ENCODE measurements at places on chromosomes 4 and X.

GRCh38 chr4:139887376-139887802 lies 221.8 kb downstream of the MGST2 start:
- DNase-seq = no peak

DNA sequence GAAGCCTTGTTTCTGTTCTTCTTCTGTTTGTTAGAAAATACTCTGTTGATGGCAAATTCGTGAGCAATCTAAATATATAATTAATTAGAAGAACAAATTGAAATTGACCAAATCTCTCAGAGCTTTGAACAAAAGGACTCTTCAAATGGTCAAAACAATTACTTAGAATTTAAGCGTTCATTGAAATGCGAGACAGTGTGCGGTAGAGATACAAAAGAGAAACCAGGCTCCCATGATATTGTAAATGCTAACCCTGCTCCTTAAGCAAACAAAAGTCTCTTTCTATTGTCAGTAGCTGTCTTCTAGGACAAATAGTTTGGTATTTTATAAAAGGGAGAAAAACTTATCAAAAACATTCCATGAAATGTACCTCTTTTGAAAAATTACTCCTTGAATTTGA lies 453.4 kb upstream of the MAGEB2 start:
- no peak for DNase-seq

- no peak for DNase-seq
These were observed 3.7 kb upstream of the GUF1 start for GRCh38 chr4:44674471-44674870.

- DNase-seq = no peak
These were observed 23.4 kb upstream of the MMRN1 start for GRCh38 chr4:89871211-89871610.

DNA sequence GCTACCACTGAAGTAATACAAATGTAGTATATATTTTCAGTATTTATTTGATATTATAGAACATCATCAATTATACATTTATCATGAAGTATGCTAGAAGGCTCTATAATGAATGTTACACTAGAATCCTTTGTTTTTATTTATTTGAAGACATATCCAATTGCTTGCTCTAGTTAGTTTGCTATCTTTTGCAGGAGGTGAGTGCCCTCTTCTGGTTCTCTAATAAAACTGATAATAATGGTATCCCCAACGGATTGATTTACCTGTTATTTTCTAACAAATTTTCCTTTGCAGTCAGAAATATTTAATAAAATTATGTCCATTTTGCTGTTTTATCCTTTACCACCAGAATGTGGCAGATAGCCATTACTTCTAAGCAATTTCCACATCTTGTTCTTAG lies 274.3 kb upstream of the TACR3 start:
- DNase-seq = no peak

DNA sequence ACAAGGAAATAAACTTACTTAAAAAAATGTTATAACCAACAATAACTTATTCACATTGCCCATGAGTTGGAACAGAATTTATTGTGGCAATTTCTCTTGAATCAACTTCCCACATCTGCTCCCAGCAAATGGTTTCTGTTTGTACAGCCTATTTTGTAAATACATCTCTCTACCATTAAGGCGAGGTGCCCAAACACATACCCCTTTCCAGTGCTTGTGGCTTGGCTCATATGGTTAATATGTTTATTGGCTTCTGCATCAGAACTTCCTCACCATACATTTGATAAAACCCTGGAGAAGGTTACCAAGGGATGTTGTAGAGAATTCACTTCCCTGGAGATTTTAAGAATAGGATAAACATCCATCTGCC lies 207.1 kb downstream of the SOWAHB start:
- DNase-seq = no peak

All from T1000 (cell line).